ENCODE measurements at places on chromosomes 1 and 21.
A peak's percentile ranks its signal among the peaks of the same experiment; 100 is the strongest.

DNA sequence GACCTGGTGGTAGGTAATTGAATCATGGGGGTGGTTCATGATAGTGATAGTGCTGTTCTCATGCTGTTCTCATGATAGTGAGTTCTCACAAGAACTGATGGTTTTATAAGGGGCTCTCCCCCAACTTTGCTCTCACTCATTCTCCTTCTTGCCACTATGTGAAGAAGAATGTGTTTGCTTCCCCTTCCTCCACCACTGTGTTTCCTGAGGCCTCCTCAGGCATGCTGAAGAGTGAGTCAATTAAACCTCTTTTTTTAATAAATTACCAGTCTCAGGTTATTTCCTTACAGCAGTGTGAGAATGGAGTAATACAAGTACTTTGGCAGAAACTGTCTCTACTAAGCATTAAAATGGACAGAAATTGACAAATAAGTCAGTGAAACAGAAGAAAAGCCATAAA is 21.6 kb downstream of the RAB3GAP2 start:
- DNase-seq: no peak

GRCh38 chr1:238408737-238409136 is 518.0 kb upstream of the ZP4 start:
- DNase-seq: no peak

DNA sequence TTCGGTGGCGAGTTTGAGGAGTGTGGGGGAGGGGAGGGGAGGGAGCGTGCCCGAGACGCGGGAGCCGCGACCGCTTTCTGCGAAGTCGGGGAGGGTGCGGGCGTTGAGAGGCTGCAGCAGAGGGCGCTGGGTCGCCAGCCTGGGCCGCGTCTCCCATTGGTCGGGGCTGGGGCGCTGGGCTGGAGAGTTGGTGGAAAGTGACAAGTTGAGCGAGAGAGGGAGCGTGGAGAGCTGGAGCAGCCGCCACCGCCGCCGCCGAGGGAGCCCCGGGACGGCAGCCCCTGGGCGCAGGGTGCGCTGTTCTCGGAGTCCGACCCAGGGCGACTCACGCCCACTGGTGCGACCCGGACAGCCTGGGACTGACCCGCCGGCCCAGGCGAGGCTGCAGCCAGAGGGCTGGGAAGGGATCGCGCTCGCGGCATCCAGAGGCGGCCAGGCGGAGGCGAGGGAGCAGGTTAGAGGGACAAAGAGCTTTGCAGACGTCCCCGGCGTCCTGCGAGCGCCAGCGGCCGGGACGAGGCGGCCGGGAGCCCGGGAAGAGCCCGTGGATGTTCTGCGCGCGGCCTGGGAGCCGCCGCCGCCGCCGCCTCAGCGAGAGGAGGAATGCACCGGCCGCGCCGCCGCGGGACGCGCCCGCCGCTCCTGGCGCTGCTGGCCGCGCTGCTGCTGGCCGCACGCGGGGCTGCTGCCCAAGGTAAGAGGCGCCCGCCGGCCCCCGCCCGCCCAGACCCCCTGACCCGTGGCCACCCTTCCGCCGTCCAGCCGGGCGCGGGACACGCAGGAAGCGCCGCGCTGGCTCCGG is at the start of gene ROR1:
Gene ROR1, plus strand, starts transcription at position 203 of the 802 bp plus-strand sequence.
- DNase-seq: peak; percentile 91

GRCh38 chr21:40840401-40841125 is 6.4 kb downstream of the DSCAM start:
- DNase-seq: no peak

- no peak for DNase-seq
Observed at GRCh38 chr1:43566382-43567044, 35.8 kb downstream of the PTPRF start.

GRCh38 chr1:147833231-147833860 is 69.2 kb upstream of the GJA8 start:
- DNase-seq: no peak

DNA sequence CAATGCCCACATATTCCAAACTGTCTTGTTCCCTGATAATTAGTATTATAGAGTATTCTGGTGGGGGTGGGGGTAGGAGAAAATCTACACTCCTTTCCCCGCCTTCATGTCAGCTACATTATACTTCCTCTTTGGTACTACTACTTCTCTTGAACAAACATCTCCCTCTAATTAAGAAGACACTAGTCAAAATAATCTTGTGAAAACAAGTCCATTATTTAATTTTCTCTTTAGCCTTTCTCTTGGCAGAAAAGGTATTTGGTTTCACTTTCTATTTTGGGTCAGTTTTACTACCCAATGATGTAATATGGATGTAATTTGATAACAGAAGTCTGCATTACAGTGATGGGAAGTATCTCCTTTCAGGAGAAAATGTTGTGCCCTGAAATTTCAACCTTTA is 22.5 kb downstream of the NTMT2 start:
- peak; percentile 3 for DNase-seq

GRCh38 chr1:209134001-209134400 is 449.5 kb upstream of the CAMK1G start:
- DNase-seq: peak; percentile 27

DNA sequence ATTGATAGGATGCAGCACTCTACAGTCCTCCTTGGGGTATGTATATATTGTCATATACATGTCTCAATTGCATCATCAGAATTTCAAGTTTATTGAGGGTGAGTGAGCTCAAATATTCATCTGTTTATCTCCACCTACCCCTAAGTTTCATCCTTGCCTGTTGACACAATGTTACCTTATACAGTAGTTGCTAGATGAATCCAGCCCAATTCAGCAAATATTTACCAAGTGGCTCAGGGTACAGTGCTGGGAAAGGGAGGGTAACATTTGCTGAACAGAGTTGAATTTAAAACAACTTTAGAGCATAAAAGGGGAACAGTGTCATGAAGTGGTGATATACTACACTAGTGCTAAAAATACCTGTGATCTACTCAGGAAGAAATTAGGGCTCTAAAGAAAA is 14.4 kb downstream of the ELAVL4 start:
- DNase-seq: no peak

- no peak for DNase-seq
Observed at GRCh38 chr1:21496886-21497285, 12.3 kb upstream of the ALPL start.

DNA sequence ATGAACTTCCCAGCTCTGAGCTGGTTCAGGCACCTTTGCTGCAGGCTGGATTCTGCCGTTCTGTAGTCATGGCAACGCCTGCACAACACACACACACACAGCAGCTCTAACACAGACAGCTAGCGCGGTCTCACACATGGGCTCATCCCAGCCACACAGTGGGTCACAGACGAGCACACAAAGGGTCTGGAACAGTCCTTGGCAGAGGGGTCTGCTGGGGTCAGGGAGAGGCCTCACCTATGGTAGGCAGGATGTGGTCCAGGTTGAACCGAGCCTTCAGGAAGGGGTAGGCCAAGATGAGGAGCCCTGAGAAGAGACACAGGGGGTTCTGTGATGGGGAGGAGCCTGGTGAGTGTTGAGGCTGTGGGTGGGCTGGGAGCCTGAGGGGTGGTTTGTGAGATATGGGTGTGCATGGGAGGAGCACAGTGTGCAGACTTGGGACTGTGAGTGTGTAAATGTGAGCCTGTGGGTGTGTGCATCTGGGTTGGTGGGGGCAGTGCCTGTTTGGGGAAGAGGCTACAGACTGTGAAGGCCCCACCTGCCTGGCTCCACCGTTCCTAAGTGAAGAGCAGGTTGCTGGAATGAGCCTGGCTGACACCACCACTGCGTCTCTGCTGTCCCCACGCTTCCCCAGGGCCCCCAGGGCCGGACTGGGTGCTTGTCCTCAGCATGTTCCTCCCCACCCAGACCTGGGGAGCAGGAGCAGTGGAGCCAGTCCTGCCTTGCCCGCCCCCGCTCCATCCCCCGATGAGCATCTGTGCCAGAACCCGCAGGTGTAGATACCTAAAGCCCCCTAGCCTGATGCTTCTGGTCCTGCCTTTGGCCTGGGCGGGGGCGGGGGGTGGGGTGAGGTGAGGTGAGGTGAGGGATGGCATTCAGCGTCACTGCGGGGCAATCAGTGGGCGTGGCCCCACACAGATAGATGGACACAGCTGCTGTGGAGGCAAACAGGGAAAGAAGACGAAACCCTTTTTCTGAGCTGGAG is 1.5 kb downstream of the KNCN start:
- peak; percentile 73 for DNase-seq

DNA sequence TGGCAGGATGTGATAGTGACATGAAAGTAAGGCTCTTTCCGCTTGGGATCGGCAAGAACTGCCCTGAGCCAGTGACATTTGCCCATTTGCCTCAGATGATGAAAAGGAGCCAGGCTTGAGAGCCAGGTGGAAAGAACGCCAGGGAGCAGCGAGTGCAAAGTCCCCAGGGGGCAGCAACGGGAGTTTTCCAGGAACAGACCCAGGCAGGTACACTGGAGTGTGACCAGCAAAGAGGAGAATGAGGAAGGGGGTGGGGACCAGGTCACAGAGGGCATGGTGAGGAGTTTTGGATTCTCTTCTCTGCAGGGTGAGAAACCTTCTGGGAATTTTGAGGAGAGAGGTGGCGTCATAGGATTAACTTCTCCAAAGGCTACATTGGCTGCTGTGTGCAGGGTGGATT is 10.8 kb upstream of the ETS2 start:
- DNase-seq: no peak

DNA sequence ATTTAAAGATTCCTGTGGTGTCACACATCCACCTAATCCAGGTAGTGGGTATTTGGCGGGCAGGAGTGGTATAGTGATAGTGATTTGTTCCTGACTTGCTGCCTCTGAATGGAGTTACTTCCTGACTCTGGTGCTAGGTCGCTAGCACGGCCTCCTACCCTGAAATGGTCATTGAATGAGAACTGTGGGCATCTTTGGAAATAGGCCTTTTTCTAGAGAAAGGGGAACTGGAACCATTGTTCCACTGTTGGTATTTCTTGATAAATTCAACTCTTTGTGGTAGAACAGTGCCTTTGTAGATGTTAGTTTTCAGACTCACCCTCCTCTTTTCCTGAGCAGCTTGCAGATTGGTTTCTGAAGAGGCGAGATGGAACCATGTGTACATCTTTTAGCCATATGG is 1.5 kb downstream of the QSOX1 start:
- DNase-seq: no peak

DNA sequence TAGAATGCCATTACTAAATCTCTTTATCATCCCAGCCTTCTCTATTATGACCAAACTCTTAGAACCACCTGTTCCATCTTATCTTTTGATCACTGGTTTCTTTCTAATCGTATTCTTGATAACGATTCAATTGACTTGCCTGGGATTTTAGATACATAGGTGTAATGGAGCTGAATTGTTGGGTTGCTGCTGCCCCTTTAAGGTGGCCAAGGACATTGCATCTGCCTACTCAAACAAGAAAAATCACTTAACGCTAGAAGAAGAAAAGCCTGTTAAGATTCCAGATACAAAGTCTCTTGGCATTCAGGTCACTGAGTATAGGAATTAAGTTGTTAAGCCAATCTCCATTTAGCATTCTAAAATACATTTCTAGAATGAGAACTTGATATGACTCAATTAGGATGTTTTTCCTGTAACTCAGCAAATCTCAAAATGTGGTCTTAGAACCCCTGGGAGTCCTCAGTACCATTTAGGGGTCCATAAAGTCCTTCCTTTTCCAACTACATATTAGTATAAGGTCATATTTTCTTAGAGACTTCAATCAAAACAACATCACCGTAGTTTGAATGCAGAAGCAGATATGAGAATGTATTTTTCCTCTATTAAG is 12.4 kb downstream of the NEXN start:
- peak; percentile 14 for DNase-seq

GRCh38 chr1:93651695-93652094 is 29.9 kb downstream of the BCAR3 start:
- no peak for DNase-seq

DNA sequence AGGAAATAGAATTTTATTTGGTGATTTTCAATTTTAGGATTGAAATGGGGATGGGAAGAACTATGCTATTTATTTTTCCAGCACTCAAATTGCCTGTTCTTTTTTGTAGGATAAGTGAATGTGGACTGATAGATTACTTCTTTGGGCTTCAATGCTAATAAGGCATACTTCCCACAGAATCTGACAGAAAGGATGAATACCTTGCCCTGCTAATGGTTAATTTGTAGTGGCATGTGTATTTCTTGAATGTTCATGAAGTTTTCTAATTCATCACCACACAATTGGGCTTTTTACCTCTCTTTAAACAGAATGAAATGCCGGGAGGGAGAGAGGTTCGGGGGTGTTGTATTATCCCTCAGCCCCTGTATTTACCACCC is 369.1 kb upstream of the ADGRL2 start:
- DNase-seq: no peak

DNA sequence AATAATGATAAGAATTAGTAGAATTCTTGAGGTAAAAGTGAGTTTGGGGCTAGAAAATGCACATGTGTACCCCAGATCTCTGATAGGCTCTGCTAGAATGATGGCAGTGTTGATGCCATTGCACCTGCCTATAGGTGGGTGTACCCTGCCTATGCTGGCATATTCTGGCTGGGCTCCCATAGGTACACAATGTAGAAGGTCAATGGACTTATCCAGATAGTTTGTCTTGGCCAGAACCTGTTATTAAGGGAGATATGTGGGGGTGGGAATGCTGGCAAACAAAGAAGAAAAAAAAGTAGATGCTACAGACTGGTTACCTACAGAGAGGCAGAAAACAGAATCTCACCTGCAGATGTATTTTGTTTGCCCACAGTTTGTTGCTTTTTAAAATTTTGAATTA is 14.1 kb upstream of the KLHDC8A start:
- no peak for DNase-seq

GRCh38 chr1:33097137-33097611 is 16.2 kb downstream of the AZIN2 start:
- no peak for DNase-seq

GRCh38 chr1:98500324-98500723 is 161.2 kb upstream of the SNX7 start:
- DNase-seq: no peak

DNA sequence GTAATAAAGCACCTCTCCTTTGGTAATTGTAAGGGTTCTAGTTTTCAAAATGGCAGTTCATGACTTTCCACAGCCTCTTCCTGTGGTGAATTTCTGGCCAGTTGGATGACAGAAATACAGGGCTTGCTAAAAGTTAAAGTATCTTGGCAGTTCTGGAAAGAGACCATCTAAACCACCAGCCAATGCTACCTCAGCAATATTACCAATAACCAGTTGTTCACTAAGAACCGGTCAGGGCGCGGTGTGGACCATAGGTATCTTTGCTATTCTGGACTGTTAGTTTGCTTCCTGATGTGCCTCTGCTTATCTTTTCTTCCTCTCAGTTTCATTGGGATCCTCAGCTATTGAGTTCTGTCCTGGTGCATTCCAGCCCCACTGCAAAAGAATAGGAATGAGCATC is 124.7 kb downstream of the HS2ST1 start:
- no peak for DNase-seq

- DNase-seq: no peak
Observed at GRCh38 chr1:28056129-28056925, 32.1 kb downstream of the EYA3 start.

- no peak for DNase-seq
Observed at GRCh38 chr1:209710847-209711246, 6.2 kb downstream of the HSD11B1 start.
